ENCODE measurements at places on chromosomes 5 and 9. TPM values are rescaled to one million over a fixed set of nuclear protein-coding genes. Genes with fewer than 3 reads are reported as not detected.
A peak's percentile ranks its signal among the peaks of the same experiment; 100 is the strongest.

RECK gene
- total RNA-seq = 10.0 TPM

NPM1 gene
- total RNA-seq = 3,487 TPM

TLX3 gene
- total RNA-seq = not detected

CCL21 gene
- total RNA-seq = not detected

WDR31 gene
- total RNA-seq = 2.4 TPM

PFN3 gene
- not detected for total RNA-seq

ANKRD34B gene
- total RNA-seq = 0.18 TPM

CERCAM gene
- 31.8 TPM for total RNA-seq

GDNF gene
- 1.1 TPM for total RNA-seq

EMB gene
- total RNA-seq = 28.1 TPM

RNF183 gene
- not detected for total RNA-seq

ANKRD18B gene
- total RNA-seq = 4.8 TPM

CER1 gene
- not detected for total RNA-seq

RFX3 gene
- total RNA-seq = 4.6 TPM

RLN1 gene
- not detected for total RNA-seq

GRCh38 chr5:5140479-5141338 lies 579 bp downstream of the ADAMTS16 start:
- no peak for DNase-seq

- DNase-seq = no peak
Measured at GRCh38 chr9:38251036-38251860, 141.3 kb upstream of the ALDH1B1 start.

- no peak for DNase-seq
Measured at GRCh38 chr9:17422994-17423680, 155.7 kb upstream of the SH3GL2 start.

DNA sequence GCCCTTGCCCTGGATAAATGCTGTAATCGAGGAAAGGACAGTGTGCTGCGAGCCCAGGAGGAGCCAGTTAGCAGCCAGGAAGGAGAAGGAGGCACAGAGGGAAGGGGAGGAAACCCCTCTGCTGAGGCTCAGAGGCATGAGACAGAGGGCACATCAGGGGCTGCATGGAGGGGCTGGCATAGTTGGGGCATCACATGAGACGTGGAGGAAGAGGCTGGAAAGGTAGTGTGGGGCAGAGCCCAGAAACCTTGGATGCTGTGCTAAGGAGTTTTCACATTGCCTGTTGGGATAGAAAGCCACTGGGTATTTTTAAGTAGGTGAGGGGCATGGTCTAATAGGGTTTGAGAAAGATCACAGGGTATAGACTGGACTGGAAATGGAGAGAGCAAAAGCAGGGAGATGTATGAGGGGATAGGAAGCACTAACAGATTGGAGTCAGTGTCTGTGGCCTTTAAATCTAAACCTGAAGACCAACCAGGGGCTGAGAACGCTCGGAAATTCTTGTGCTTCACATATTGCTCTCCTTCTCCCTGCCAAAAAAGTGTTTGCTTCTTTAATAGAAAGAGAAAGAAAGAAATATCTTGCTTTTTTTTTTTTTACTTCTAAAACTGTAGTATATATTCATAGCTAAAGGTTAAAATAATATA lies 33.0 kb upstream of the ANGPTL2 start:
- DNase-seq = no peak

DNA sequence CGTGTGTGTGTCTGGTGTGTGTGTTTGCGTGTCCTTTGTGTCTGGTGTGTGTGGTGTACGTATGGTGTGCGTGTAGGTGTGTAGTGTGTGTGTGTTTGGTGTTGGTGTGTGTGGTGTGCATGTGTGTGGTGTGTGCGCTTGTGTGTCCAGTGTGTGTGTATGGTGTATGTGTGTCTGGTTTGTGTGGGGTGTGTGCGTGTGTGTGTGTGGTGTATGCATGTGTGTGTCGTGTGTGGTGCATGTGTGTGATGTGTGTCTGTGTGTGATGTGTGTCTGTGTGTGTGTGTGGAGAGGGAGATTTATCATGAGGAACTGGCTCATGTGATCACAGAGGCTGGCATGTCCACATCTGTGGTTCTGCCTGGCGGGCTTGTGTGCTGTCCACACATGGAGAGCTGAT lies 71.7 kb downstream of the CACNA1B start:
- DNase-seq = no peak

DNA sequence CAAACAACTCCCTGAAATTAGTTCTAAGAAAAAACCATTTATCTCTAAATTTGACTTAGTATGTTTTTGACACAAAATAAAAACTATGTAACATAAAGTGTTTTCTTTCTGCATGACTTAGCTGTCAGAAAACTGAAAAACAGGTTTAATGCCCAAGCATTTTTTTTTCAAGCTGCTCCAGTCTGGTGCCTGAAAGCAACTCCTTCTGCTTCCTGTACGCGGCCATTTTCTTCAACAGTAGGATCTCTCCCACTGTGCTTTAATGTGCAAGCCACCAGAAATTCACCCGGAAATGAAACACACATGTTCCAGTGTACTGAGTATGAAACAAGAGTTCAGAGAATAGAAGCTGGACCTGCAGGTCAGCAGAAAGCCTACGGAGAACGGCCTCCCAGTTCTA lies 161.2 kb downstream of the MED27 start:
- DNase-seq = no peak

DNA sequence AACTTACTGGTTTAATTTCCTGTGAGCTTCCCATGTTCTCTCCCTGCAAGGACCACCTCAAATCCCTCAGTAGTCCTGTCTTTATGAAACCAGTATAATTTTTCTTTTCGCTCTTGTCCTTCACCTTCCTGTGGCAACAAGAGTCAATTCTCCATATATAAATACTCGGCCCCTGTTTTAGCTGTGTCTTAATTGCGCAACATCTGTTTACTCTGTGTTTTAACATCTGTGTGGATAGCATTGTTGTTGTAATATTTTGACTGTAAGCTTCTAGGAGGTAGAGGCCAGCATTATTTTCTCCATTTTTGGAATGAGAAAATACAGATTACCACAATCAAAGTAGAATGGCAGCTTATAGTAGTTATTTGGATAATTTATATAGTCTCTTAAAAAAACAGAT lies 30.2 kb upstream of the CDKN2B start:
- DNase-seq = no peak

GRCh38 chr5:168291964-168292785 lies 730 bp downstream of the WWC1 start:
- DNase-seq = no peak

DNA sequence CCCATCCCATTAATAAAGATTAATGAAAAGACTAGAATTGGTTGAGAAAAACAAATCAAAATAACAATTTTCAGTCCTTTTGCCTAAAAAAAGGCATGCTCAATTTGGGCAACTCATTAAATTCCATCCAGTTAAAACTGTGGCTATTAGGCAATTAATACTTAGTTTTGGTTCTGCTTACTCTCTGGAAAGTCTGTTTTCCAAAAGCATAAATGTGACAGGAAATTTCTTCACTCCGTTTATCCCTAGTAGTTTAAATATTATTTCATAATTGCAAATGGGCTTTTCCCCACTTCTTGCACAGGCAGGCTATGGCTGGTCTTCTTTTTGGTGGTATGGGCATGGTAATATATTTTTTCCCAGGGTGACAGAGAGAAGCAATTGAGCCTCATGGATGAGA lies 373.3 kb upstream of the KLF4 start:
- DNase-seq = no peak

GRCh38 chr5:82351754-82352145 lies 73.6 kb upstream of the RPS23 start:
- peak; percentile 83 for DNase-seq

DNA sequence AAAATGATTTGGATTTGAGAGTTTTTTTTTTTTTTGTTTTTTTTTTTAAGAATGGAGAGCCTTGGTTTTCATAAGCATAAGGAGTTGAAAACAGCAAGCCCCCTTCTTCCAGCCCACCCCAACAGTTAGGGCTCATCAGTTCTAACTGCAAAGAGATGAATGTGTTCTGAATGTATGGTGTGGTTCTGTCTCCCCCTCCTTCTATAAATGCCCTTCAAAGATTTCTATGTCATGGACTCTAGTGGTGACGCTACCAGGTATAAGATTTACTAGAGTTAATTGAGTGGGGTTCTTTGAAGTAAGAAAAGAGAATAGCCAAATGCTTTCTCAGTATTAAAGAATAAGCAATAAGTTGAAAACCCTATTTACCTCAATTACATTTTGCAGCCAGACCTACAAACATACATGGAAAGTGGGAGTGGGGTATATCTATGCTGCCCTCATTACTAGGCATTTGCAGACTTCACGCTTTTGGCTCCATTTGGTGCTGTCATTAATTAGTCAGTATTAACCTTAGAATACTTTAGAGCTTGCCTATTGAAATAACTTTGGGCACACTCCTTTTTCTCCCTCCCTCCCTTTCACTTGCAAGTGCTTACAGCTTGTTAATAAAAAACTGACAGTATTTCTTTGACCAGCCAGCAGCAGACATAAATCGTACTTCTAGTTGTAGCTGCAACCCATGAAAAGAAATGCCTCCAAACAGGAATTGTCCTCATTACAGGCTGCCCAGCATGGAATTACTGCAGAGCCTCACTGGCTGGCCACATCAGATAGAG lies 667.2 kb upstream of the ZNF608 start:
- DNase-seq = no peak

DNA sequence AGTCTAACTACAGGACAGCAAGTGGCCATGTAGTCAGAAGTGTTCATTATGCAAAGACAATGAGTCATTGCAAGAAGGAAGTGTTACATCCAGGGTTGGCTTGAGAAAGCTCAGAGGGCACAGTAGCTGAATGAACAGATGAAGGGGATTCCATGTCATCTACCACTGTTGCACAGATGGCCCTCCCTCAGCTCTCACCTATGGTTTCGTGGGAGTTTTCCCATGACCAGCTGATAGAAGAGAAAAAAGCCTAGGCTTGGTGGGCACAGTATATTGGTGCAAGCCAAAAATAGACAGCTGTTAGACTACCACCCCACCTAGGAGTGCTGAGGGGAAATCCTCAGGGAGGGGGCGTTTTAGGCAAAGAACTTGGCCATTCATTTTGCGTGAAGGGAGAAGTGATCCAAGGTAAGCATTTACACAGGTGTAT lies 217.0 kb downstream of the DMRT2 start:
- DNase-seq = no peak

DNA sequence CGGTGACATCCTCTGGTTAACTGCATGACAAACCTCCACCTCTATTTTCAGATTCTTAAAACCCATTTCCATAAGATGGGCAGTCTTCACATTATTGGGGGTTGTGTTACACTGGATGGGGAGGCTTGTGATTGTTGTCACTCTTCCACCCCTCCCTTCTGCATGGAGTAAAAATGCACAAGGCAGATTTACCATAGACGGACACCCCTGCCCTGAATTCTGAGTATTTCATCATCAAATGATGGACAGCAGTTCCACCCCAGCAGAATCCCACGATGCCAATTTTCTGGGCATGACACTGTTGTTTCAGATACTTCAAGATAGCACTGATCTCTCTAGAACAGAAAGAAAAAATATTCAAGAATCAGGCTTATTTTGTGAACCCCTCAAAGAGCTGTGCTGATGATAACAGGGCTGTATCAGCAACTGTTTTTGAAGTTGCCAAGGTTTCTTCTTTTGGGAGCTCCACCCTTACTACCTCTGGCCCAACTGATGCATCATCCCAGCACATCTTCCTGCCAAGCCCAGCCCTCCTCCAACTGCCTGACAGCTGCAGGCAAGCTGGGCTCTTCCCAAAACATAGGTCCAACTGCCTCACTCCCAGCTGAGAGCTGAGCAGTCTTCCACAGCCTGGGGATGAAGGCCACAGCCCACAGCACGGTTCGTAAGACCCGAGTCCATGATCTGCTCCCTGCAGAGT lies 21.4 kb downstream of the CMBL start:
- no peak for DNase-seq

- no peak for DNase-seq
Measured at GRCh38 chr9:20591223-20591622, 31.1 kb downstream of the MLLT3 start.

GRCh38 chr5:74401946-74402320 lies 238.6 kb downstream of the ENC1 start:
- no peak for DNase-seq

GRCh38 chr9:30815585-30815984 lies 1568.9 kb upstream of the ACO1 start:
- no peak for DNase-seq

- peak; percentile 65 for DNase-seq
Measured at GRCh38 chr5:60843936-60844905, at the start of gene ELOVL7. TSS of gene ELOVL7 (minus strand) at chr5:60844269. CDS start at chr5:60787397, 56,872 bp downstream.

GRCh38 chr9:87880116-87880515 lies 2.6 kb upstream of the SPATA31E1 start:
- DNase-seq = no peak

- no peak for DNase-seq
Measured at GRCh38 chr5:35131723-35132122, 84.0 kb upstream of the AGXT2 start.

- DNase-seq = no peak
Measured at GRCh38 chr5:87258507-87258906, 9.2 kb upstream of the RASA1 start.

DNA sequence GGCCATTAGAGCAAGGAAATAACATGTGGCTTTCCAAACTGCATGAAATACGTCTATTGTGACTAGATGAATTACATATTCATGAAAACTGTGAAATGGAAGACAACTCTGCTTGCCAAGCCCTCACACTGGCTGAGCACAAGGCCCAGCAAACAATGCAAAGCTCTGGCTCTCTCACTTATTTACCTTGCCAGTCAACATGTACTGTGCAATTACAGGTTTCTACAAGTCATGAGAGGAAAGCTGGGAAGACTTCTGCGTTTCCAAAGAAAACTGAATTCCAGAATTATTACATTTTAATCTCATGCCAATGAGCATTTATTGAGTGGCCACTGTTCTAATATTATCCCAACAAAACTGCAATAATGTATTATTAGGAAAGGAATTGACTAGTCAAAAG lies 12.1 kb upstream of the C5orf63 start:
- no peak for DNase-seq

GRCh38 chr9:7944572-7944971 lies 145.0 kb upstream of the DMAC1 start:
- no peak for DNase-seq

DNA sequence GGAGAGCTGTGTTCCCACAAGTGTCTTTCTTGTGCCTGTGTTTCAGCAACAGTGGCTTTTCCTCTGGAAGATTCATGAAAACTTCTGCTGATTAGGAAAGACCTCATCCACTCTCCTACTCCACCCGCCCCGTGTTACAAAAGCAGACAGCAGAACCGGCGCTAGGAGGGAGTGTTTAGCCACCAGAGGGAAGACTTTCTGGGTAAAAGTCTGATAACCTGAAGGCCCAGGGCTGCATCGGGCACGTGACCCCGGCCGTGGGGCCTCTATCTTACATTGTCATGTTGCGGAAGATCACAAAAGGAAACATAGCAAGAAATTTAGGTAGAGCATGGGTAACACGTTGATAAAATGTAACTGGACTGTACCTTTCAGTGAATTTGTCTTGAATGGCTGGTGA lies 32.0 kb upstream of the DMRT2 start:
- peak; percentile 65 for DNase-seq

DNA sequence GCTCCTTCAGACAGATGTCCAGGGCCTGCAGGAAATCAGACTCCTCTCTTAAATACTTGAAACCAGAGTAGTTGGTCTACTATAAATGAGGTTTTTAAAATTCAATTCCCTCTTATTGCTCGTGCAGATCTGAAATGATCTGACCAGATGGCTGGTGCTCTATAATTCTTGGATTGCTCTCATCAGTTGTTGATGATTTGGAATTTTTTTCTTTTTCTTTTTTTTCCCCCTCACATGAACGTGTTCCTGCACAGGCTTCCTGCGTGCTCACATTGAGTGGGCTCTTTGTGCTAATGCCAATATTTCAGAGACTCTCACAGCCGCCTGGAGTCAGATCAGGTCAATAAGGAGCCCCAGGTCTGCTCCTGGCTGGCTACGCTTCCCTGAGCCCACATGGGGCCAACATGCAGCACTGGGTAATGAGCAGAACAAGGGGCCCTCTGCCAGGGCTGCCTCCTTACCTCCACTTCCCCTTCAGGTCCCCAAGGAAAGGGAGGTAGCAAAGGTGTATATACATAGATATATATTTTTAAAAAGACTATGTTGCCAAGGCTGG lies 82.0 kb downstream of the SIL1 start:
- no peak for DNase-seq
